ENCODE measurements at places on chromosomes 7 and 10.

DNA sequence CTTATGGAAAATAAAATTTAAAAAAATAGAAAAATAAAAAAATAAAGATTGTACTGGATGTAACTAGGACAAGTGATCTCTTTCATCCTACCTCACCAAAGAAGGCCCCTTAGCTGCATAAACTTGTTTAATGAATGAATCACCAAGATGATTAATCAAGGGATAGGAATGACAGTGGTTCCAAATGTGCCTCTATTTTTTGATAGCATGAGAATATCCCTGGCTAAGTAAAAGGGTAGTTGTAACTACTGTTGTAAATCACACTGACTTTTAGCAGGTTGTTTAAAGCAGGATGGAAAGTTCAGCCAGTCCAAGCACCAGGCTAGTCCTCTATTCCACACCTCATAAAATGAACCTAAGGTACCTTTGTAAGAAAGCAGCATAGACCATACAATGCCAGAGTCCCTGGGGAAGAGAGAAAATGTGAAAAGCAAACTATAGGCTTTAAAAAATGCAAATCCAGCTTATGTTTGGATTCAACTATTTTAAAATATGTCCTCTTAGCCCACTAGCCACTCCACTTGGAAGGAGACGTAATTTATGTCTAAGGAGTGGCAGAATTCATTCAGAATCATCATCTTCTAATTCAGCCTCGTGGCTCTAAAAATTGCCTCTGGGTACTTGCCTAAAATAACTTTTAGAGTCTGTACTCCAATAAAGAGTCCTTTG is 126.8 kb downstream of the SKIDA1 start:
- no peak for DNase-seq

GRCh38 chr10:70601746-70602145 is 795 bp downstream of the PRF1 start:
- DNase-seq: no peak

GRCh38 chr10:71985542-71986250 is 21.5 kb downstream of the CHST3 start:
- DNase-seq: no peak

DNA sequence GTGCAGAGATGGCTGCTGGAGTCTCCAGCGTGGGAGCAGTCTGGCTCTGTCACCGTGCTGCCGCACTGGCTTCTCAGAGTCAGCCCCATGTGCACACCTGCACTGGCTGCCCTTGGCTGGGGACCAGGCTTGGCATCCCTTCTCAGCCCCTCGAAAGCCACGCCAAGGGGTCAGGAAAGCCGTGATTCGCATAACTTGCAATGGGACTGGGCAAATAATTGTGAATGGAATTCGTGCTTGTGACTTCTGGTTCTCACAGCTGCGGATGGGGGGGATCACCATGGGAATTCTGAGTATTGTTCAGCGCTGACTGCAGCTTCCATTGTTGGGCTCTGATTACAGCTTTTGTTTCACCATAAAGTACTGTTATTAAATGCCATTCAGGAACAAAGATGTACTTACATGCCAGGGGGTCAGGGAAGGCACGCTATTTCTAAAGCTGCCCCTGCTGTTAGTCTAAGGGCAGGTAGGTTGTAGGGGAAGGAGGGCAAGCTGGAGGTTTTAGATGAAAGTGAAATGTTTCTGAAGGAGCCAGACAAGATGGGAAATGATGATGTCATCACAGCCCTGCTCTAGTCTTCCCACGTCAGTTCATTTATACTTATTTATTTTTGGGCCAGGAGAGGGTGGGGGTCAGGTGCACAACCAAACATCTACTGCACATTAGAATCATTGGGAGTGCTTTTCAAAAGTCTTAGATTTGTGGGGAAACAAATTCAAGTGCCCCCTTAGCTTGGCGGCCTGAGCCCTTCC is 5.8 kb upstream of the PLEKHA1 start:
- no peak for DNase-seq

GRCh38 chr10:73893426-73893825 is 17.5 kb upstream of the PLAU start:
- DNase-seq: no peak

- DNase-seq: no peak
Measured at GRCh38 chr7:151790830-151791620, 85.9 kb downstream of the PRKAG2 start.

DNA sequence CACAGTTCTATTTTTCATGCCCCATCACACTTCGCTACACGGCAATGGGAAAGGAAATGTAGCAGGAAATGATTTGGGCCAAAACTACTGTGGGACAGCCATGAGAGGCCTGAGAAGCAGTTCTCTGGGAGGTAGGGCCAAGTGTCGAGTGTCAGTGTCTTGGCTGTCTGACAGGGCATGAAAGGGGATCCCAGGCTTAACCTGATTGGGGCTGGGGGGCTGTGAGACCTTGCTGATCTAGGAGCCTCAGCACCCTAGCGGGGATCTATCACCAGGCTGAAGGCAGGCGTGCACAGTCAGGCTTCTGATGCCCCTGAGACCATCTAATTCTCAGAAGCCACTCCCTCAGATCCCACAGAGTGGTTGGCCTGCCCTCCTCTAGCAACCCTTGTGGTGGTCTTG is 58.2 kb upstream of the SLC25A13 start:
- no peak for DNase-seq

DNA sequence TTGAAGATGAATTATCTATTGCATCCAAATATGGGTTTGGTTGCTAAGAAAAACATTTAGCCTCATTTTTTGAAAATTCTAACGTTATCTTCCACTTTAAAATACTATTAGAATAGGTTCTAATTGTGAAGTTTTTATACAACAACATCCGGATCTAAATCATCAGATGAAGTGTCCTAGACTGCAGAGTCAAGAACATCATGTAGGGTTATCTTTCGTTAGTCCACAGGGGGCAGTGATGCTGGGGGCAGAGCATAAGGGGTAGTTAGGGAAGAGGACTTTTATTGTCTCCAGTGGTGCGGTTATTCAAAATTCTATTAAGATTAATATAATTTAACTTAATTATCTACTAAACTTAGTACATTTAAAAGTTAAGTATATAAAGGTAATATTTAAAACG is 990.6 kb upstream of the PHF14 start:
- no peak for DNase-seq

DNA sequence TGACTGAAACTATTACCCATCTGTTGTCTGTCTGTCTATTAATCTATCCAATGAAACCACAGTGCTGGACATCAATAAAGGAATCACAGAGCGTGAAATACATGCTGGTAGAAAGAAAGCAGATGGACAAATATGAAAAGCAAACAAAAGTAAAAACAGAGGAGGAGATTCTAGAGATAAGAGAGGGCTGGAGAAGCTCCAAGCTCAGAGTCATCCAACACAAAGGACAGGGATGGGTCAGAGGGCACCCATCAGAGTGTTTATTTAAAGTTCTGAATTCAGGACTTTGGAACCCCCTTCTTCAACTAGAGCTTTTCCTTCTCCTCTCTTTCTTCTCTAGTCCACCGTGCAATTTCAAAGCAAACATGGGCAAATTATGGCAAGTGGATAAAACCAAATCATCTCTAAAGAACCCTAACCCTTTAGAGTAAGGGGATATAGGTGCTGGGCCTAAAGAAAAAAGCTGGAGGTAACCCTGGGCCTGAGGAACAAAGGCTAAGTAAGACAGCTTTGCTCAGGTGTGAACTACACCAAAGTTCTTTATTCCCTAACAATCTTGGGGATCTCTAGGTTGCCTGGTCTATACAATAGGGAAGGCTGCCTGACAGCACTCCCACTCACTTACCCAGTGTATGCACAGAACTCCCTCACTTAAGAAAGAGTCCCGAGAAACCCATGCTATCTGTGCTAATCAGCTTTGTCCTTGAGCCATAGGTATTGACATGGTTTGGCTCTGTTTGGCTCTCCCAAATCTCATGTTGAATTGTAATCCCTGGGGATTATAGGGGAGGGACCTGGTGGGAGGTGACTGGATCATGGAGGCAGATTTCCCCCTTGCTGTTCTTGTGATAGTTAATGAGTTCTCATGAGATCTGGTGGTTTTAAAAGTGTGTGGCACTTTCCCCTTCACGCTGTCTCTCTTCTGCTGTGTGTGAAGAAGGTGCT is 97.0 kb downstream of the BAMBI start:
- DNase-seq: no peak

GRCh38 chr10:97673736-97674525 is 13.1 kb downstream of the AVPI1 start:
- no peak for DNase-seq

DNA sequence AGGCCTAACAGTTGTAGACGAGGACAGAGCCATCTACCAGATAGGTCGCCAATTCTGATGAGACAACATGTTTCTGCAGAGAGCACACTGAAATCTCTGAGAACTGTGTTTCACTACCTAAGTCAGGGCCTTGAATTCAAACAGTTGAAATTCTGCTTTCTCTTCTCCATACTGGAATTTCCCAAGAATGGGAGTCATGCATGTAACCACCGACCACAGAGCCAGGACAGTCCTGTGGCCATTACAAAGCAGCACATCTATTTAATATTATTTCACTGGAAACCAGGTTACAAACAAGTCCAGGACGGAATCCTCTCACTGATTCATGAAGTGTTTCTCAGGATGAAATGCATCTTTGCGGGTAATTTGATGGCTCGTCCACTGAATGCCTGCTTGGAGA is 62.0 kb upstream of the ST8SIA6 start:
- no peak for DNase-seq

- no peak for DNase-seq
Measured at GRCh38 chr10:125023862-125024496, 82.1 kb downstream of the ZRANB1 start.

DNA sequence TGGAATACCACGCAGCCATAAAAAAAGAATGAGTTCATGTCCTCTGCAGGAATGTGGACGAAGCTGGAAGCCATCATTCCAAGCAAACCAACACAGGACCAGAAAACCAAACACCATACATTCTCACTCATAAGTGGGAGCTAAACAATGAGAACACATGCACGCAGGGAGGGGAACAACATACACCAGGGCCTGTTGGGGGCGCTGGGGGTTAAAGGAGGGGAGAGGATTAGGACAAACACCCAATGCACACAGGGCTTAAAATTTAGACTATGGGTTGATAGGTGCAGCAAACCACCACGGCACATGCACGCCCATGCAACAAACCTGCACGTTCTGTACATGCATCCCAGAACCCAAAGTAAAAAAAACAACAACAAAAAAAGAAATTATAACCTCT is 23.3 kb downstream of the RNF133 start:
- DNase-seq: no peak

- DNase-seq: no peak
Measured at GRCh38 chr10:58647376-58648112, 134.9 kb downstream of the BICC1 start.

- DNase-seq: no peak
Measured at GRCh38 chr7:78134256-78134655, 335.7 kb downstream of the PHTF2 start.

DNA sequence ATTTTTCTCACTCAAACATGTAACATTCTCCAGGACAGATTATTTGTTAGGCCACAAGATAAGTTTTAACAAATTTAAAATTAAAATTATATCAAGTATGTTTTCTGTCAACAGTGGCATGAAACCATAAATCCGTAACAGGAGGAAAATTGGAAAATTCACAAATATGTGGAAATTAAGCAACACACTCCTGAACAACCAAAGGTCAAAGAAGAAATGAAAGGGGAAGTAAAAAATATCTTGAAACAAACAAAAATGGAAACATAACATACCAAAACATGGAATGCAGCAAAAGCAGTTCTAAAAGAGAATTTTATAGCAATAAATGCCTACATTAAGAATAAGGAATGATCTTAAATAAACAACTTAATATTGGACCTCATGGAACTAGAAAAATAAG is 147.3 kb downstream of the ZEB1 start:
- no peak for DNase-seq

DNA sequence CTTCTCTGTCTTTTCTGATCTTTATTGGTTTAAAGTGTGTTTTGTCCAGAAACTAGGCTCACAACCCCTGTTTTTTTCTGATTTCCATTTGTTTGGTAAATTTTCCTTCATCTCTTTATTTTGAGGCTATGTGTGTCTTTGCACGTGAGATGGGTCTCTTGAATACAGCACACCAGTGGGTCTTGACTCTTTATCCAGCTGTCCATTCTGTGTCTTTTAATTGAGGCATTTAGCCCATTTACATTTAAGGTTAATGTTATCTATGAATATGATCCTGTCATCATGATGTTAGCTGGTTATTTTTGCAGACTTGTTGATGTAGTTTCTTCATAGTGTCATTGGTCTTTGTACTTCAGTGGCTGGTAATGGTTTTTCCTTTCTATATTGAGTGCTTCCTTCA is 10.1 kb downstream of the TEX36 start:
- DNase-seq: no peak

DNA sequence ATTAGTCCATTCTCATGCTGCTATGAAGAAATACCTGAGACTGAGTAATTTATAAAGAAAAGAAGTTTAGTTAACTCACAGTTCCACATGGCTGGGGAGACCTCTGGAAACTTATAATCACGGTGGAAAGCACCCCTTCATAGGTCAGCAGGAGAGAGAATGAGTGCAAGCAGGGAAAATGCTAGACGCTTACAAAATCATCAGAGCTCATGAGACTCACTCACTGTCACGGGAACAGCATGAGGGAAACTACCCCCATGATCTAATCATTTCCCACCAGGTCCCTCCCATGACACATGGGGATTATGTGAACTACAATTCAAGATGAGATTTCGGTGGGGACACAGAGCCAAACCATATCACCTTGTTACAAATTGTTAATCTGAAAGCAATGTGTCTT is 15.8 kb downstream of the TAS2R39 start:
- DNase-seq: no peak

- DNase-seq: no peak
Measured at GRCh38 chr7:159078911-159079270, 65.8 kb downstream of the VIPR2 start.

DNA sequence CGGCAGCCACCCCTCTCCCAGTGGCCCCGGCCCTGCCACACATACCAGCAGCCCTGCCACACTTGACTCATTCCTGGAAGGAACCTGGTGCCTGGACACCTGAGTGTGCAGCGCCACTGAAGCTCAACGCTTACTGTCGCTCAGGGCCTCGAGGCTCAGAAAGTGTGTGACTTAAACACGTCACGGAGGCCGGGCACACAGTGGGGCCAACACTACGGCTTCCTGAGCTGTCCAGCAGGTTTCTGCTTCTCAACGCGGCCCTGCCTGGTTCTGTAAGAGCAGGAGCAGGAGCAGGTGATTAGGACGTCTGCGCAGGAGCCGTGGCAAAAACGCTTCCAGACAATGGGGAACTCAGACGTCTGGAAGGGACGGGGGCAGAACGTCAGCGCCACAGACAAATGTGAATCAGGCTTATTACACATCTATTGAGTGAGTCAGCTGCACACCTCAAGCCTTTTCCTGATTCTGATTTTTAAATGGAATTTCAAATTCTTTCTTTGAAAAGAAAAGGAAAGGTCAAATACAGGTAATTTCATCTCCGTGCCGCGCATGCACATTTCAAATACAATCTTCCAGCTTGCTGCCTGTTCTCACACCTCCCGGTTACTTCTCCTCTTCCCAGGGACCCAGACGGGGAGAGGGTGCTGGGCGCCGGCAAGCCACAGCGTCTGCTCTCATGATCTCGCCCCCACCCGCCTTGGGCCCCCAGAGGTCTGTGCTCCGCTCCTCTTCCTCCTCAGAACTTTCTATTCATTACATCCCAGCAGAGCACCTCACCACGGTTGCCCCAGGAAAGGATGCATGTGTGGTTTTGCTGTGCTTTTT is 66.6 kb downstream of the ADARB2 start:
- DNase-seq: no peak
